ENCODE measurements at places on chromosomes 2 and 18. TPM values are rescaled to one million over a fixed set of nuclear protein-coding genes. Genes with fewer than 3 reads are reported as not detected.

DYNAP gene
- not detected for total RNA-seq

GRCh38 chr2:104412384-104412783 lies 441.5 kb upstream of the POU3F3 start:
- DNase-seq, result peak; percentile 33

DNA sequence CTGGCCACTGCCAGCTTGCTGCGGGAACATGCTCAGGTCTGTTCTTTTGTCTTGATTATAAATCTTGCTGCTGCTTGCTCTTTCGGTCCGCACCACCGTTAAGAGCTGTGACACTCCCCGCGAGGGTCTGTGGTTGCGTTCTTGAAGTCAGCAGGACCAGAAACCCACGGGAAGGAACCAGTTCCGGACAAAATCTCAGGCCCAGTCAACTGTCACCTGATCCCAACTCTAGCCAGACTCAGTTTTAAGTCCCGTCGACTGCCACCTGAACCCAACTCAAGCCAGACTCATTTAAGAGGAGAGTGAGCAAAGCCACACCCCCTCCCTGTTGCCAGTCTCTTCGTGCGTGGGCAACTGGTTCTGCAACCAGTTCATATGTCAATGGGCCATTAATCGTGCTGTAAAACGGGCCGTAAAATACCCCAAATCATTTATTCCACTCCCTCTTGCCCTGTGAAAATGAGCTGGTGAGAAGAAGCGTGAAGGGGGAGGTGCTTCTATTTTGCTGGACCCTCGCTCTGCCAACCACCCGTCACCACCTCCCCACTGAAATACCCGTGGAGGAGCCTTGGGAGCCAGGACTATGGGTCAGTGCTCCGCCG lies 224.3 kb downstream of the NDUFA10 start:
- DNase-seq, result no peak

ATP8B1 gene
- total RNA-seq, result 321 TPM

SAG gene
- total RNA-seq, result not detected

EGR4 gene
- total RNA-seq, result not detected

DNA sequence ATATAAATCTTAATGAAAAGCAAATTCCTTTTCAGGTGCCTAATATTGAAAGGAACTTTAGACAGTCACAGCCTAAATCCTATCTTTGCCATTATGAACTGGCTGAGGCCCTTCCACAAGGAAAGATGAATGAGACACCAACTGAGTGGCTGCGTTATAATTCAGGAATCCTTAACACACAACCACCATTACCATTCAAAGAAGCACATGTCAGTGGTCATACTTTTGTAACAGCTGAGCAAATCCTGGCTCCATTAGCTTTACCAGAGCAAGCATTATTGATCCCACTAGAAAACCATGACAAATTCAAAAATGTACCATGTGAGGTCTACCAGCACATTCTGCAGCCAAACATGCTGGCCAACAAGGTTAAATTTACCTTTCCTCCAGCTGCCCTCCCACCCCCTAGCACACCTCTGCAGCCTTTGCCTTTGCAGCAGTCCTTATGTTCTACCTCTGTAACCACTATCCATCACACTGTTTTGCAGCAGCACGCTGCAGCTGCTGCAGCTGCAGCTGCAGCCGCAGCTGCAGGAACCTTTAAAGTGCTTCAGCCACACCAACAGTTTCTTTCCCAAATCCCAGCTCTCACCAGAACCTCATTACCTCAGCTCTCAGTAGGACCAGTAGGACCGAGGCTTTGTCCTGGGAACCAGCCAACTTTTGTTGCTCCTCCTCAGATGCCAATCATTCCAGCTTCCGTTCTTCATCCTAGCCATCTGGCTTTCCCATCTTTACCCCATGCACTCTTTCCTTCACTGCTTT lies 340.1 kb downstream of the ZNF804A start:
- DNase-seq, result no peak

RAX gene
- not detected for total RNA-seq

GRCh38 chr2:20430035-20430434 lies 16.8 kb upstream of the RHOB start:
- DNase-seq, result peak; percentile 4

DNA sequence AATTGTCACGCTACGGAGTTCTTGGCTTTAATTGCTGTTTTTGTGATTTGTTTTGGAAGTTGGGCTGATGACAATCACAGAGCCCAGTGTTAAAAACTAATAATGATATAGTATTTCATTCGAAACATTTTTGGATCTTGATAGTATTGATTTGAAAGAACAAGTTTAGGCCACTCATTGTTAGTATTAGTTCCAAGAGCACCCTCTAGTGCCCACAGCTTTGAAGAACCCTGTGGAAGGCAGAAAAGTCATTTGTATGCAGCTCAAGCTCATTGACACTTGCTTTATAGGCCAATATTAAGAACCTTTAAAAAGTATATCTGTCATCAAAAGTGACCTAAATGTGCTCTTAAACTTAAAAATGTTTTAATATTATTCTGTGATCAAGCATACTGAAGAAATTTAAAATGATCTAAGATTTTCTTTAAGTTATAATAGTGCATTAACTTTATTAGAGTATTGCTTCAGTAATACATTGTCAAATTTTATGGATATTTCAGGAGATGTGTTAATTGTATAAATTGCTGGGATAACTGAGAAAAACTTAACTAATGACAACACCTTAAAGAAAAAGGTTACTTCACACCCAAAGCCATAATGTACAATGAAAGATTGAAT lies 191.0 kb downstream of the GRB14 start:
- no peak for DNase-seq

GRCh38 chr2:69545477-69545932 lies 98.0 kb downstream of the AAK1 start:
- no peak for DNase-seq

DNA sequence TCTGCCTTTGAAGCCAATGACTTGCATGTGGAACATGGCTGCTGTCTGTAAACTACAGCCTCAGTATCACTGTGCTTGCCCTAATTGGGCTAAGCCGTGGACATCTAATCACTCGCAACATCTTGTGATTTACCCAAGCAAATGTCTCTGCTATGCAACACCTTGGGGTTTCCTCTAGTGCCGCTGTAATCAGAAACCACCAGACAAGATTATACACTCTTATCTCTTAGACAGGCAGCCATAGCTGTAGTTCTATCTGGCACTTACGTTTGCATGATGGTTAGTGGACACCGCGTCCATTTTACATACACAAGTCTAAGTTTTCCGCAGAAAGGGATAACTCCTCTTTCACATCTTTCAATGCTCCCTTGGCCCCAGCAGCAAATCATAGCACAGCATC lies 204.3 kb upstream of the CCDC68 start:
- no peak for DNase-seq

HOXD1 gene
- 4.1 TPM for total RNA-seq

- no peak for DNase-seq
Observed at GRCh38 chr2:238464389-238464788, 37.7 kb downstream of the ASB1 start.

DNA sequence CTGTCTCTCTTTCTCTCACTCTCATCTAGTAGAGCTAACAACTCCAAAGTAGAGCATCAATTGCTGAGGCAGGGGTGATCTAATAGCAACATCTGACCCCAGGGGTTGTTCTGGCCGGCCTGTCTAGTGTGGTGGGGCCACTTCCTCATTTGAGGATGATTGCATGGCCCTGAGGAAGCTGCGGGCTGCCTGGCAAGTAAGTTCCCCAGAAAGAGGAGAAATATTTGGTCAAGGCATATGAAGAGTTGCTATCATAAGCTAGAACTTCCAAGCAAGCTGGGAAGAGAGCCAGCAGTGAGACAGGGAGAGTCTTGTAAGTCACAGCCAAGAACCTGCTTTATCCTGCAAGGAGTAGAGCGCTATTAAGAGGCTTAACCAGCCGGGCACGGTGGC lies 50.8 kb upstream of the TMEM87B start:
- peak; percentile 46 for DNase-seq

- no peak for DNase-seq
Observed at GRCh38 chr2:121144111-121144510, 140.9 kb downstream of the TFCP2L1 start.

ZNF397 gene
- total RNA-seq, result 60.6 TPM

DNA sequence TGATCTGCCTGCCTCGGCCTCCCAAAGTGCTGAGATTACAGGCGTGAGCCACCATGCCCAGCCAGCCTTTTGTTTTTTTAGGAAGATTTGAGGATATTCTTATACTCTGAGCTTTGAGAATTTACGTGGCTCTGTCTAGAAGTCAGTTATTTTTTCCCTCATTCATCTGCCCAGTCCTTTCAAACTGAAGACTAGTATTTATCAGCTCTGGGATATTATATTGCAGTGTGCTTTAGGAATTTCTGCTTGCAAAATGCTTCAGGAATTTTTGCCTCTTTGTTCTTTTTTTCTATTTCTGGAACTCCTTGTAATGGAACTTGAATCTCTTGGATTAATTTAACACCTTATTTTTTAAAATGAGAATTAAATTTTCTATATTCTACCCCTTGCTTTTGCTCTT lies 22.6 kb downstream of the ACSL3 start:
- DNase-seq, result no peak

Data from transverse colon (tissue), 4 donors.